ENCODE measurements at places on chromosomes 5 and 9.

DNA sequence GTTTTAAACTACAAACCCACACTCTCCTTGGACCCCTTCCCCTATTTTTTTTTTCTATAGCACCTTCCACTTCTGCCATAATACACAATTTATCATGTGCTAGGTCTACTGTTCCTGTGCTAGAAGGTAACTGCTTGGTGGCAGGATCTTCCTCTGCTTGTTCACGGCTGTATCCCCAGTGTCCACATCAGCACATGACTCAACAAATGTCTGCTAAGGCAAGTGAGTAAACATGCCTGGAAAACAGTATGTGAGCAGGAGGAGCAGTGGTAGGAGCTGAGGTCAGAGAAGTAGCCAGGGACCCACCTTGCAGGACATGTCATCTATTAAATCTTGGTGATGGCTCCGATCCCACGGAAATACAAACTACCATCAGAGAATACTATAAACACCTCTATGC is 79.4 kb downstream of the AUH start:
- DNase-seq, result peak; percentile 52

GRCh38 chr9:109473329-109473728 is 24.8 kb downstream of the PTPN3 start:
- DNase-seq, result no peak

DNA sequence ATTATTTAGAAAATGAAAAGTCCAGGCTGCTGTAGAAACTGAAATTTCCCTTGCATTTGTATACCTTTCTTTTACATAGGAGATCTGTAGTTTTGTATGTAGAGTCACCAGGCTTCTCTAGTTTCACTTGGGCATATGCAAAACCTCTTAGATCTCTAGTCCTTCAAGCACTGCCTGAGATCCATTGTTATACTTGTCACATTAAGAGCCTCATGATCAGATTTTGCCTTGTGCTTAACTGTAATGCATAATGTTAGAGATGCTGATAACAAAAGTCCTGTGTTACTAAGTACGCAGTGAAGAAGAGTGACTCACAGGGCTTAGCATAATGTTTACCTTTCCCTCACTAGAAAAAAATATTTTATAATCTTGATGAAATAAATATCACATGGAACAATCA is 250.2 kb downstream of the CYLC2 start:
- no peak for DNase-seq

- DNase-seq, result no peak
Measured at GRCh38 chr9:135773530-135774238, 71.7 kb downstream of the KCNT1 start.

GRCh38 chr5:177320879-177321278 is 9.2 kb upstream of the MXD3 start:
- no peak for DNase-seq

GRCh38 chr5:10876006-10876744 is 115.1 kb upstream of the DAP start:
- no peak for DNase-seq

DNA sequence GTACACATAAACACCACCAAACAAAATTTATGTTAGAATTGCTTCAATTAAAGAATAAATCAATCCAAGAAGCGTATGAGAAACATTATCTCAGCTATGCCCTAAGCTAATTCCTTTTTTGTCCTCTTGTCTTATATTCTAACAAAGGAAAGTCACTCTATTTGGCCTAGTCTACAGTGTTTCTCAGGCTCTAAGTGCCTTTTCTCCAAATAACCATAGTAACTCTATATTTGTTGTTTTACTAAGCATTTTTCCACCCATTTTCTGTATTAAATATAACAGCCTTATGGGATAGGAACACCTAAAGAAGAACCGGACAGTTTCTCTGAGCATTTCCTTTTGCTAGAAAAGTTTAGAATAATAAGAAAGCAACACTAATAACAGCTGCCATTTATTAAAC is 120.1 kb upstream of the MTAP start:
- DNase-seq, result no peak

DNA sequence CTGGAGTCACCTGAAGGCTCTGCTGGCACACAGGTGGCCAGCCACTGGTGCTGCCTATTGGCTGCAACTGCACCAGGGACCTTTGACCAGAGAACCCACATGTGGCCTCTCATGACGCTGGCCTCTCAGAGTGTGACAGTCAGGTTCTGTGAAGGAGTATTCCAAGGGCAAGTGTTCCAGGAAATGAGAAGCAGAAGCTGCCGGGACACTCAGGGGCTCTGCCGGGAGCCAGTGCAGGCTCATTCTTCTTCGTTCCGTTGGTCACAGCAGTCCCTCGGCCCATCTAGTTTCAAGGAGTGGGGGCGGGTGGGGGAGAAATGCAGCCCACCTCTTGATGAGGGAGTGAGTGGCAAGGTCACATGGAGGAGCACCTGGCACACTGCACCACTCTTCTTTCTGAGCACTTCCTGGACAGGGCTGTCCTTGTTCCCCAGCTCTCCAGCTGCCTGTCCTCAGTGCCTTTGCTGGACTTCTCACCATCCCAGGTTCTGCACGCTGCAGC is 237.5 kb downstream of the GADD45G start:
- no peak for DNase-seq

DNA sequence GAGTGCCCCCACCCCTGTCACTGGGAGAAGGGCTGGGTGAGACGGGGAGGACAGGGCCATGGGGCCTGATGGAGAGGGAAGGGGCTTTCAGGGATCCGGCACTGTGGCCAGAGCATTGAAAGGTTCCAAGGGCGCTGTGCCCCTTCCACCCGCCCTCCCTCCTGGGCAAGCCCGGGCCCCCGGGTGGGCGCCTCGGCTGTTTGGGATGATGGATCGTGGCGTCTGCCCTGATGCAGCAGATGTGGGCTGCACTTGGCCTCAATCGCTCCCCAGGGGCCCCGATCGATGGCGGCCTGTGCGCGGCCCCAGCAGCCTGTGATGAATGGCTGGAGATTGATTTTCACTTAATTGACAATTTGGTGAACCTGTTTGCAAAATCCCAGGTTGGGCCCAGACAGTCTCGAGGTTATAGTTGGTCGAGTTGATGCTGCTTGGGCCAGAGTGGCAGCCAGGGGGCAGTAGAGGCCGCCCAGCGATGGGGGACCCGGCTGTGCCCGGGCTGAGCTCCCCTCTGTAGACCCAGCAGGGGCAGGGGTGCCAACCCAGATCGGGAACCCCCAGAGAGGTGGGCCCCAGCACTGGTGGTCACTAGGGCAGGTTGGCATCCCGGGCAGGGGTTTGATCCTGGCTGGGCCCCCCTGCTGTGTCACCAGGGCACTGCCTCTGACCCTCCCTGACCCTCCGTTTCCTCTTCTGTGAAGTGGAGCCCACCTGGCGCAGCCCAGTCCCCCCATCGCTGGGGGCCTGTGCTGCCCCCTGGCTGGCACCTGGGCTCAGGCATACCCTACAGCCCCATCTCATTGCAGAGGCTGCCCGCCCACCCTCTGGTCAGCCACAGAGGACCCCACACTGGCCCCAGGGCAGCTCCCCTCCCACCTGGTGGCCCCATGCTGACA is 34.7 kb downstream of the LHX3 start:
- no peak for DNase-seq

DNA sequence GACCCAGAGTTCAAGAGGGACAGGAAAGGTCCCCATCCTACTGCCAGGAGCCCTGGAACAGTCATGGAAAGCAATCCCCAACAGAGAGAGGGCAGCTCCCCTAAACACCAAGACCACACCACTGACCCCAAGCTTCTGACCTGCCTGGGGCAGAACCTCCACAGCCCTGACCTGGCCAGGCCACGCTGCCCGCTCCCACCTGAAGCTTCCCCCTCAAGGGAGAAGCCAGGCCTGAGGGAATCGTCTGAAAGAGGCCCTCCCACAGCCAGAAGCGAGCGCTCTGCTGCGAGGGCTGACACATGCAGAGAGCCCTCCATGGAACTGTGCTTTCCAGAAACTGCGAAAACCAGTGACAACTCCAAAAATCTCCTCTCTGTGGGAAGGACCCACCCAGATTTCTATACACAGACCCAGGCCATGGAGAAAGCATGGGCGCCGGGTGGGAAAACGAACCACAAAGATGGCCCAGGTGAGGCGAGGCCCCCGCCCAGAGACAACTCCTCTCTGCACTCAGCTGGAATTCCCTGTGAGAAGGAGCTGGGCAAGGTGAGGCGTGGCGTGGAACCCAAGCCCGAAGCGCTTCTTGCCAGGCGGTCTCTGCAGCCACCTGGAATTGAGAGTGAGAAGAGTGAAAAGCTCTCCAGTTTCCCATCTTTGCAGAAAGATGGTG is 31.6 kb downstream of the CD180 start:
- no peak for DNase-seq

DNA sequence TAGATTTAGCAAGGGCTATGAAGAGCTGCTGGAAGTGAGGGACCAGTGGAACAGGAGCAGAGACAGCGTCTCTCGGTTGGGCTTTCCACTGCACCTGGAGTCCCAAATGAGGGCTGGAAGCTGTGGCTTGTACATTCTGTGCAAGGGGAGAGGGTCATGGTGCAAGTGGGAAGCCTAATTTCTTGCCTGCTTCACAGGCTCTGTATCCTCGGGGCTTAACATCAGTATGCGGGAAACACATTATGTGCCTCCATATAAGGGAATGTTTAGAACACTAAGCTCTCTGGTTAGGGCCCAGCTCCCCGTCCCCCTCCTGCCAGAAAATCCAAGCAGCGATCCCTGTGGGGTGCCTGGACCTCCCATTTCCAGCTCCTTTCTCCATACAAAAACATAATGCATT is 89.0 kb upstream of the NIPAL4 start:
- no peak for DNase-seq

- DNase-seq, result no peak
Measured at GRCh38 chr5:94682814-94683520, 64.5 kb downstream of the SLF1 start.

All from foreskin keratinocyte (primary cell).